ENCODE measurements at places on chromosomes 4 and X.

DNA sequence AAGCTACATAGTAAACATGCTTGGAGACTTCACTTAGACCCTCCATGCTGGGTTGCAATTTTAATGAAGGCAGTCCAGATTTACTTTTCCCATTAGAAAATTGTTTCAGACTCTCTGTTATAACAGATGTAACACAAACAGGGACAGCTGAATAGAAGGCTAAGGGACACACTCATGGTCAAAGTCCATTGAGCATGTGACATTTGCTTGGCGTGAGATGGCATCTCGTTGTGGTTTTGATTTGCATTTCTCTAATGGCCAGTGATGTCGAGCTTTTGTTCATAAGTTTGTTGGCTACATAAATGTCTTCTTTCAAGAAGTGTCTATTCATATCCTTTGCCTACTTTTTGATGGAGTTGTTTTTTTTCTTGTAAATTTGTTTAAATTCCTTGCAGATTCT is 358.2 kb upstream of the CLNK start:
- no peak for DNase-seq

DNA sequence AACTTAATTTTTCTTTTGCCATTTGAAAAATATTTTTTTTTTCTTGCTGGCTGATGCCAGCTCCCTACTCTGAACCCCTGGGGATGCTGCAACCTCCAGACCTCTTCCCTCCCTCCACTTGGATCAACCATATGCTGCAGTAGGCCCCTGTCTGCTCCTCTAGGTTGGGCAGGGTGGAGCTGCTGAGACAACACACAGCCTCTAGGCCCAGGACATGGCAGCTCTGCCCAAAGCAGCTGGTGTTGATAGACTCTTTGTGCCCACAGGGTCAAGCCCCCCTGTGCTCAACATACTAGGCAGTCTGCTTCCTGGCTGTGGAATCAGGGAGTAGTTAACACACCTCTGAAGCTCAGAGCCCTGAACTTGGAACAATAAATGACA is 19.9 kb upstream of the CLNK start:
- DNase-seq = no peak

DNA sequence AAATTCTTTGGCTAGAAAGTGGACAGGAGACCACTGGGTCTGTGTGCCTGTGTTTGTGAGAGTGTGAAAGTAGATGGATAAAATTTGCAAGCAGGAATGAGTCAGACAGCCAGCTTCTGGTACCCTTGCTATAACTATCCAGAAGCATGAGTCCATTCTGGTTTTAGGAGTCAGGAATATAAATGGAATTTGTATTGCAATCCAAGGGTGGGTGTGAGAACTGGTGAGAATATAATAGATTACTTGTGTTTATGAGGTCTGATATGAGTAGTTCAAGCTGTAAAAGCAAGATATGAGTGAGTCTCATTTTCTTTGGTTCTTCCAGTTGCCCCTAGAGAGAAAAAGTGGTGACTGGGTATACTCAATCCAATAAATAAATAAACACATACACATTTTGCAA is 212.7 kb upstream of the TAPT1 start:
- no peak for DNase-seq

GRCh38 chr4:156344397-156344796 is 390.7 kb upstream of the CTSO start:
- no peak for DNase-seq

DNA sequence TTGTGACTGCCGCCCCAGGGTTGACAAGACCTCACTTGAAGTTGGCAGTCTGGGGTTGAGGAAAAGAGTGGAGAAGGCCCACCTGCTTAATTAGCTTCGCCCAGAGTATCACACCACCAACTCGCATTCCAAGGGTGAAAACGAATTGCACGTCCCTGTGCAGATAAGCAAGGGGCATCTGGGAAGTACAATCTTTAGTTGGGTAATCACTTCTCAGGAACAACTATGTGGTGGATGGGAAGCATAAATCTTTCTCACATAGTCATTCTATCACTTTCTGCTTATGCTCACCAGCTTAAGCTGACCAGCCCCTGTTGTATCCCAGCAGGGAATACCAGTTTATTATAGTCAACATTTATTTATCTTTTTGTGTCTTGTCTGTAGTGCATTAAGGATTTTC is 14.3 kb downstream of the SPCS3 start:
- DNase-seq = no peak

DNA sequence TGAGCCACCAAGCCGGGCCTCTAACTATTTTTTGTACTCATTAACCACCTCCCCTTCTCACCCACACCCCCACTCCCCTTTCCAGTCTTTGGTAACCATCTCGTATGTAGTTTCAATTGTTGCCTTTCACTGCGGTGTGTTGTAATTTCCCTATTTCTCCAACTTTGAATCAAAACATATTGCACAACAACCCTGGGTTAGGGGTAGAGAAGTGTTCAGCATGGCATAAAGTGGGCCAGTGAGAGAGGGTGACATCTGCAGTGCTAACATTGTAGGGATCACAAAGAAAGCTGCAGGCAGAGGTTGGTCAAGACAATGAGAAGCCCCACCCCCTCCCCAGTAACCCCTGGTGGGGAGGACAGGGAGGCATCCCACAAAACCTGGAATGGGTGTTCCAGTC is 92.7 kb downstream of the SPATA18 start:
- DNase-seq = no peak

DNA sequence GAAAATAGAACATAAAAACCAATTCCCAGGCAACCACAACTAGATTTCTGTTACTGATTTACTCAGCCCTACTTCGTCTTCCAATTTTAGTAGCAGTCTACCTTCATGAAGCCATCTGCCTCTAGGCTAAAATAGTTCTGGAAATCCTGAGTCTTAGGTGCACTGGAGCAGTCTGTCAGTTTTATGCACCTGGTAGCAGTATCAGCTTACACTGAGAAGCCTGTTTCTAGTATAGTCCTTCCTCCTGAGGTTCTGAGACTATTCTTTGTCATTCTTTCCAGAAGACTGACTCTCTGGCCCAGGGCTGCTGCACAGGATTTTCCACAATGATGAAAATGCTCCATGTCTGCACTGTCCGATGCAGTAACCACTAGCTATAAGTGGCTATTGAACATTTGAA is 16.9 kb upstream of the HPRT1 start:
- no peak for DNase-seq

- DNase-seq = no peak
Observed at GRCh38 chr4:182242787-182243186, 415 bp upstream of the TENM3 start.
